ENCODE measurements at places on chromosomes 5 and 9. TPM values are rescaled to one million over a fixed set of nuclear protein-coding genes. Genes with fewer than 3 reads are reported as not detected.

- peaks cover 16% of the 10 kb centered on the region for H3K4me1 ChIP-seq
- H3K27ac ChIP-seq, result no peak overlapping the region
- DNase-seq, result no peak
- no peaks in the 10 kb centered on the region for H3K36me3 ChIP-seq
- H3K27me3 ChIP-seq, result no peaks in the 10 kb centered on the region
Measured at GRCh38 chr5:39542511-39543285, 117.9 kb upstream of the DAB2 start.

- no peaks in the 10 kb centered on the region for H3K27me3 ChIP-seq
- no peak overlapping the region for H3K4me3 ChIP-seq
- no peaks in the 10 kb centered on the region for H3K36me3 ChIP-seq
- no peak overlapping the region for H3K27ac ChIP-seq
Measured at GRCh38 chr5:81397176-81397575, 3.2 kb upstream of the ACOT12 start.

DBH gene
- 0.27 TPM for total RNA-seq

DNA sequence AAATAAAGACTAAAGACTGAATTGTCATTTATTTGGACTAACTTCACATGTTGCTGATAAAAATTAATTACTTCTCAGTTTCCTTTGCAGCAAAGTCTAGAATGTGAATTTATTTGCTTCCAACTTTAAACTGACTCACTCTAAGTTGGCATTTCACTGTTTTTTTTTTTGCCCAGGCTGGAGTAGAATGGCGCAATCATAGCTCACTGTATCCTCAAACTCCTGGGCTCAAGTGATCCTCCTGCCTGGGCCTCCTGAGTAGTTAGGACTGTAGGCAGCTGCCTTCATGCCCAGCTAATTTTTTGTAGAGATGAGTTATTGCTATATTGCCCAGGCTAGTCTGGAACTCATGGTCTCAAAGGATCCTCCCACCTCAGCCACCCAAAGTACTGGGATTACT lies 3.5 kb downstream of the CCNB1 start:
- H3K4me3 ChIP-seq, result no peak overlapping the region
- no peak for DNase-seq
- no peak overlapping the region for H3K27ac ChIP-seq

DNA sequence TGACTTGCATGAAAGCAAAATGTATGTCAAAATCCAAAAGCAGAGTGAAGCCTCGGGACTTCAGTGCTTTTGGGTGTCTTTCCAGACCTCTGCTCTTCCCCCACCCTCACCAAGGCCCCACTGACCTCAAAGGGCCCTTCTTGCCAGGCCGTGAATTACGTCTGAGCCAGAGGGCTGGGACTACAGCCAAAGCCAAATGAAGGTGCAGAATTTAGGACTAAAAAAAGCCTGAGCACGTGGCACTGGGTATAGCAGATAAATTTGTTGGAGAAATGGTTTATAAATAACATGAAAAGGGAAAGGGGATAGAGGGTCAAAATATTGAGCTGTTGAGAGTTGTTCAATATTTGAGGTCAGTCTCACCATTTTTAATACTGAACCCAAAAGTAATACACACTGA lies 163.4 kb downstream of the GHR start:
- no peaks in the 10 kb centered on the region for H3K27me3 ChIP-seq
- no peak overlapping the region for H3K4me3 ChIP-seq
- DNase-seq, result no peak
- H3K36me3 ChIP-seq, result no peaks in the 10 kb centered on the region

Measured in upper lobe of left lung (tissue), 6 donors.